ENCODE measurements at places on chromosomes 2 and 18.

- no peak for DNase-seq
Observed at GRCh38 chr2:105554235-105554634, 155.4 kb upstream of the FHL2 start.

DNA sequence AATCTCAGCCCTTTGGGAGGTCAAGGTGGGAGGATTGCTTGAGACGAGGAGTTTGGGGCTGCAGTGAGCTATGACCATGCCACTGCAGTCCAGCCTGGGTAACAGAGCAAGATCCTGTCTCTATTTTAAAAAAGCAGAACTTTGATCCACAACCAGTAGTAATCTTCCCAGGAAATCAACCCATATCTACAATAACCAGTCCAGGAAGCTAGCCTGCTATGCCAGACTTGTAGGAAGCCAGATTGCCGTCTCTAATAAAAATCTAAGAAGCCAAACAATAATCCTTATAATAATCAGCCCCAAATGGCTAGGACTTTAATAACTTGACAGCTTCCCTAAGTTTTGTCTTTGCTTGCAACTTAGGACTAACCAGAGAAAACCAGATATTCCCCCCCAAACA, 9.0 kb upstream of the ALMS1 start:
- no peak for DNase-seq

- no peak for DNase-seq
Observed at GRCh38 chr2:59413751-59414570, 1139.5 kb downstream of the BCL11A start.

- no peak for DNase-seq
Observed at GRCh38 chr2:66573821-66574233, 138.9 kb downstream of the MEIS1 start.

DNA sequence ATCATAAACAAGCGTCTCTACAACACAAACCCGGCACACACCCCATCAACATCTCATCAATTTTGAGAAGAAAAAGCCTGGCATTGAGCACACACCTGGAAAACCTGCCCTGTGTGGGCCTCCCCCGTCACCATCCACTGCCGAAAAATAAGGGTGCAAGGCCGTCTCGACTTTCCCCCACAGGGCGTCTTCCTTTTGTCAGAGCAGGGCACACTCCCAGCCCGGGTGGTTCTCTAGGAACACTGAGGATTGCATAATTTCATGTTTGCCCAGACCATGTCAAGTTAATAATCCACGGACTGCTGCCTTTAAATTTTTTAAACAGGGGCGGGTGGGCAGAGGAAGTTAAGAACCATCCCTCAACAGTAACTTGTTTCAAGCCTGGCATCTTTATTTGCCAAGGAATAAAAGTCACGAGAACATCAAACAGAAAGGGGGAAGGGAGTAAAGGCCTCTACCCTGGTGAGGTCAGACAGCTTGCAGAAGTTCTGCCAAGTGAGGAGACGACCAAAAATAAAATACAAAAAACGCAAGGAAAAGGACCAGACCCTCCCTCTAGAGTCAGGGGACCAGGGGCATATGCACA, 2.1 kb downstream of the TFCP2L1 start:
- no peak for DNase-seq

- DNase-seq: no peak
Observed at GRCh38 chr18:71849407-71849806, 694.7 kb downstream of the CBLN2 start.

DNA sequence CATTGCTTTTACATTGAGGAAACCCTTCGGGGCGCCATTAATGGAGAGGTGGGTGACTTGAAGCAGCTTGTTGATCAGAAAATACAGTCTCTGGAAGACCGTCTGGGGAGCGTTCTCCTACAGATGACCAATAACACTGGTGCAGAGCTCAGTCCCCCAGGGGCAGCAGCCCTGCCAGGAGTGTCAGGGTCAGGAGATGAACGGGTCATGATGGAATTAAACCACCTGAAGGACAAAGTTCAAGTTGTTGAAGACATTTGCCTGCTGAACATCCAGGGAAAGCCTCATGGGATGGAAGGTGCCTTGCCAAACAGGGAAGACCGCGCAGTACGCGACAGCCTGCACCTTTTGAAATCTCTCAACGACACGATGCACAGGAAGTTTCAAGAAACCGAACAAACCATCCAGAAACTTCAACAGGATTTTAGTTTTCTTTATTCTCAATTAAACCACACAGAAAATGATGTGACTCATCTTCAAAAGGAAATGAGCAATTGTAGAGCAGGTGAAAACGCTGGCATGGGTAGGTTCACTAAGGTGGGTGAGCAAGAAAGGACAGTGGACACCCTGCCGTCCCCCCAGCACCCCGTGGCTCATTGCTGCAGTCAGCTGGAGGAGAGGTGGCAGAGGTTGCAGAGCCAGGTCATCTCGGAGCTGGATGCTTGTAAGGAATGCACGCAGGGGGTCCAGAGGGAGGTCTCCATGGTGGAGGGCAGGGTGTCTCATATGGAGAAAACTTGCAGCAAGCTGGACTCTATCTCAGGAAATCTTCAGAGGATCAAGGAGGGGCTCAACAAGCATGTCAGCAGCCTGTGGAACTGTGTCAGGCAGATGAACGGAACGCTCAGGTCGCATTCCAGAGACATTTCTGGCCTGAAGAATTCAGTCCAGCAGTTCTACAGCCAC, 45.0 kb downstream of the EMILIN2 start:
- DNase-seq: no peak

- DNase-seq: no peak
Observed at GRCh38 chr2:223081789-223082188, 29.8 kb downstream of the KCNE4 start.

GRCh38 chr2:227856697-227857096, 14.7 kb upstream of the DAW1 start:
- DNase-seq: no peak

DNA sequence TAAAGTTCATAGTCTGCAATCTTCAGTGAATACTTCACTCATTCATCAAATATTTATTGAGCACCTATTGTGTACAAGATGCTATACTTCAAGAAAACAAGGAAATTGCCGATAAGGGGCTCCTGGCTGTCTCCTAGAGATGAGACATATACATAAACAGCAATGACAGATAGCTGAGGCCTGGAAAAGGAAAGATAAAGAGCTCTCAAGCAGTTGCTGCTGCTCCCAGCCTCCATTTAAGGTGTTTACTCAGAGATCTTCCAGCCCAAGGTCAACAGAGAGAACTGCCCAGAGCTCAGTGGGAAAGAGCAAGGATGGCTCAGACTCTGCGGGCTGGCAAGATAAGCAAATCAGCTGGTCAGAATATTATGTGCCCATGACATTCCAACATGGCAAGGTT, 3.3 kb upstream of the SLC14A2 start:
- no peak for DNase-seq

DNA sequence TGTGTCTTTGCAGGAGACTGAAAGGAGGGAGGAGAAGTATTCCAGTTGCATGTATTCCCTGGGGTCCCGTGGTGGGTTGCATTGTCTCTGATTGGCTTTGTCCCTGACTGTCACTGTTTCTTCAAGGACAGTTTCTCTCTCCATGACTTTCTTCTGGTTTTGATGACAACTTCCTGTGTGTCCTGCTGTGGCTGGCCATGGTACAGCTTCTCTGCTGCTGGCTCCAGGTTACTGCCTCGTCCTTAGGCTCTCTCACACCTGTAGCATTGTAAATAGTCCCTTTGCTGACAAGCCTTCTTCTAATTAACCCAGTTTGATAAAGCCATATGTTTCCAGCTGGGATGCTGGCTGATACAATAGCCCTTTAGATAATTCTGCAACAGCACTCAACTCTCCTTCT, 129.0 kb downstream of the LPIN1 start:
- no peak for DNase-seq

Data from HEK293T (cell line).